ENCODE measurements at places on chromosomes 2 and 18. TPM values are rescaled to one million over a fixed set of nuclear protein-coding genes. Genes with fewer than 3 reads are reported as not detected.

KCNG3 gene
- total RNA-seq, result under 0.01 TPM

MYOM1 gene
- under 0.01 TPM for total RNA-seq

MARCO gene
- total RNA-seq, result not detected

CNNM4 gene
- total RNA-seq, result 6.1 TPM

KCNIP3 gene
- total RNA-seq, result 2.0 TPM

Data from thoracic aorta endothelial cell (primary cell).